Body of pancreas (tissue), 4 donors: ENCODE measurements at places on chromosomes 11 and 22. TPM values are rescaled to one million over a fixed set of nuclear protein-coding genes. Genes with fewer than 3 reads are reported as not detected.

- DNase-seq, result peak; percentile 51
These were observed 442 bp downstream of the PELI3 start for GRCh38 chr11:66467034-66467659.

- no peak for DNase-seq
These were observed 14.9 kb downstream of the SERPIND1 start for GRCh38 chr22:20788627-20789344.

DNA sequence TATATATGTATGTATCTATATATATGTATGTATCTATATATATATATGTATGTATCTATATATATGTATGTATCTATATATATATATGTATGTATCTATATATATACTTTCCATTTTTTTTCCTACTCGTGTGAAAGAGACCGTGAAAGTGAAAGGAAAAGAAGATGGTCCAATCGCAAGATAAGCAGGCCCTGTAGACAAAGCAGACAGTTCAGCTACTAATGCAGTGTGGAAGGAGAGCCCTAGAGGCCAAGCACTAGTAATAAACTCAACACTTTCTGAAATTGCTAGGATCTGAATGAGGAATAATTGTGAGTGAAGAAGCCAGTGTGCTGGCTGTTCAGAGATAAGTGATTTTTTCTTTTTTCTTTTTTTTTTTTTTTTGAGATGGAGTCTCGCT lies 47.2 kb downstream of the MCHR1 start:
- no peak for DNase-seq

DNA sequence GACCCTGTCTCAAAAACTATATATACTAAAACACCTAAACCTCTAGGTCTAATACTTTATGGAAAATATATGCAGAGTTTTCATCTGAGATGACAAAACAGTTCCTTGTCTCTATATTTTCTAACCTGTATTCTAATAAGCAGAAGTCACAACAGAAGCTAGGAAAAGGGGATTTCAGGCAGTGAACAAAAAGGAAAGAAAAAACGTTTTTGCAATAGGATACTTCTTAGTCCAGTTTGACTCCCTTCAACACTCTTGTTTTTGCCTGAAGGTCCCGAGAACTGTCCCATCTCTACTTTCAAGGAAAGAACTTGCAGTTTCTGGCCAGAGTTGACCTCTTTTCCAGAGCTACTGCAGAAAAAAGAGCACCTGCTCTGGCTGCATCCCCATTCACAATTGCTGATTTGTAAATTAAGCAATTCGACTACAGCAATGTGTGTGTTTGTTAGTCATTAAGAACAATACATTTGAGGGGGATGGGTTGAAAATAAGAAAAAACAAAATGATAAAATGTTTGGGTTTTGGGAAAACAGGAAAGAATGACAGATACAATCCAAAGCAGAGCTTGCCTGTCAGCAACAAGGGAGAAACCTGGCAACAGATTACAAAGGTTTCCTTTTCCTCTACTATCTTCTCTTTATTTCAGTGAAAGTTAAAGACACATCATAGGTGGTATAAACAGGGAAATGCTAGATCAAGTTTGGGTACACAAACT lies 160.0 kb downstream of the FCHSD2 start:
- DNase-seq, result no peak

Gene MUC5AC
- total RNA-seq, result 1.8 TPM

- no peak for DNase-seq
These were observed 55.8 kb upstream of the ARHGAP42 start for GRCh38 chr11:100631316-100631715.

- DNase-seq, result no peak
These were observed 1.1 kb downstream of the HYOU1 start for GRCh38 chr11:119055901-119056300.

Gene AIFM3
- 3.0 TPM for total RNA-seq

DNA sequence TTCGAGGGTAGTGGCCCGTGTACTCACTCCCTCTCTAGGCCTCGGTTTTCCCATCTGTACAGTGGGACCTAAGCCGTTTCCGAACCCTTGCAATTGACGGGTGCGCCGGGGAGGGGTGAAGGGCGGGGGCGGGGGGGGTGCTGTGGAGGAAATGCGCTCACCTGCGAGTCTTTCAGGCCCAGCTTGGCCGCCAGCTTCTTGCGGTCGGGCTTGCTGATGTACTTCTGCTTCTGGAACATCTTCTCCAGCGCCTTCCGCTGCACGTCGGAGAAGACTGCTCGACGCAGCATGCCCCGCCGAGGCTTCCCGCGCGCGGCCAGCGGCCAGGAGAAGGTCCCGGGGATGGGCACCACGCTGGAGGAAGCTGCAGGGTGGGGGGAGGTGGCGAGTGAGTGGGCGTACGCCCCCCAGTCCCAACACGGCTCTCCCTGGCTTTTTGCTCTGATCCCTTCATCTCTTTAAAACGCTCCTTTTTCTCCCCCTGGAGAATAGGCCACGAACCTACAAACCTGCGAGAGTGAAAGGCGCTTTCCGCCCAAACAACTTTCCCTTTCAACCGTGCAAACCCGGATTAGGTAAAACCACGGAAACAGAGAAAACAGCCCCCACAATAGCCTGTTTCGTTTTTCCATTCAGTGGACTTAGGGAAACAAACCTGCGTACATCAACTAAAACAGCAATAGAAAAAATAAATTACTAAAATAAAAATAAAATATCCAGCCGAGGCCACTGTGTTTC lies 3.2 kb downstream of the DBX1 start:
- DNase-seq, result no peak

GRCh38 chr11:113096648-113097047 lies 135.4 kb downstream of the NCAM1 start:
- DNase-seq, result no peak

- no peak for DNase-seq
These were observed 36.1 kb downstream of the LARGE1 start for GRCh38 chr22:33883961-33884808.

GRCh38 chr22:37852418-37852817 lies 3.2 kb downstream of the EIF3L start:
- no peak for DNase-seq

DNA sequence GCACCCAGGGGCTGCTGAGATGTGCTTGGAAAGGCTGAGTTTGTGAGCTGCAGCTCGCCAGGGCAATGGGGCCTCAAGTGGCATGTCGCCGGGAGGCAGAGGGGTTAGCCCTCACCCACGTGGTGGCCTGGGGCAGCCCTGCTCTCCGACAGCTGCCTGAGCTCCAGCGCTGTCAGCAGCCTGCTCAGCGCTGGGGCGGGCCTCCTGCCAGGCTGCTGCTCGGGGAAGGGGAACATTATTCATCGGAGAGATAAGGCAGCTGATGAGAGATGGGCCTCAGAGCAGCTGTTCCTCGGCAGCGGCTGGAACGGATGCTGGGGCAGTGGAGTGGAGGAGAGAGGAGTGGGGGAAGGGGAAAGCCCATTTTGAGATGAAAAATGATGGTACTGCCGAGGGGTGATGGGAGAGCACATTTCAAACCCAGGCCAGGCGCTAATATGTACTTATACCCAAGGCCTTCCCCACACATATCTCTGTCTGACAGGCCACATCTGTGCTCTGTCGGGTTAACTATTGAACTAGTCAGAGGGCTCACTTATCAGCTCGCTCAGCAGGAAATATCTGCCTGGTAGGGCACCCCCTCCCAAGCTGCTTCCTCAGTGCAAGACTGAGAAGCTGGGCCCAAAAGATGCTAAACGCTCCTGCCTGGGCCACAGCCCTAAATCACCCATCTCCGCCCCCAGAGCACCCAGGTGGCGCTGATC lies 79.5 kb downstream of the TIMP3 start:
- DNase-seq, result peak; percentile 45

Gene AQP11
- 1.6 TPM for total RNA-seq

Gene OR2AG2
- total RNA-seq, result under 0.01 TPM

GRCh38 chr11:71408826-71409225 lies 39.4 kb downstream of the DHCR7 start:
- no peak for DNase-seq

- no peak for DNase-seq
These were observed 101.1 kb downstream of the GRIK4 start for GRCh38 chr11:120612513-120613263.

GRCh38 chr11:19577976-19578619 lies 134.5 kb upstream of the NAV2 start:
- no peak for DNase-seq

DNA sequence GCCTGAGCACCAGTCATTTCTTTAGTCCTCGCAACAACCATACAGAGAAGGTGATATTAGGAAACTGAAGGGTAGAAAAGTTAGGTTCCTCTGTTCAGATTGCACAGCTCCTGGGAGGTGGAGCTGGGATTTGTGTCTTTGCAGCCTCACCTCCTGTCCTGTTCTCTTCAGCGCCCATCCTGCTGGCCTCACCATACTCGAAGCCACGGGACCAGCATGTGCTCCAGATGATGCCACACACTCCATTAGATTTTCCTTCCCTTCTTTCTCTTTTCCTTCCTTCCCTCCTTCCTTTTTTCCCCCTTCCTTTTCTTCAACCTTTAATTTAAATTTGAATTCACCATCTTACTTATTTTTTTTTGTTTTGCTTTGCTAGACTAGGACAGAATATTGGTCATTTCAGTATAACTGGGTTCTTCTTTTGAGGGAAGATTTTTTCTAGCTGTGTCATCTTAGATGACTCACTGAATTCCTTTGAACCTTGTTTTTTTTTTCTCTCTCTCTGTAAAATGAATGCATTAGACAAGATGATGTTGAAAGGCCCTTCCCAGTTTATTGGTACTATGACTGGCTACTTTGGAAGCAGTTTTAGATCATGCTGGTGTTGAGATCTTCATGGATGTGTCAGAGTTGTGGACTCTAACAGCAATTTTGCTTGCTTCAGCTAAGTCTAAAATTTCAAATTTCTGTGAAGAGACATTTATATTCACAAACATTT lies 662.5 kb upstream of the TENM4 start:
- DNase-seq, result no peak

DNA sequence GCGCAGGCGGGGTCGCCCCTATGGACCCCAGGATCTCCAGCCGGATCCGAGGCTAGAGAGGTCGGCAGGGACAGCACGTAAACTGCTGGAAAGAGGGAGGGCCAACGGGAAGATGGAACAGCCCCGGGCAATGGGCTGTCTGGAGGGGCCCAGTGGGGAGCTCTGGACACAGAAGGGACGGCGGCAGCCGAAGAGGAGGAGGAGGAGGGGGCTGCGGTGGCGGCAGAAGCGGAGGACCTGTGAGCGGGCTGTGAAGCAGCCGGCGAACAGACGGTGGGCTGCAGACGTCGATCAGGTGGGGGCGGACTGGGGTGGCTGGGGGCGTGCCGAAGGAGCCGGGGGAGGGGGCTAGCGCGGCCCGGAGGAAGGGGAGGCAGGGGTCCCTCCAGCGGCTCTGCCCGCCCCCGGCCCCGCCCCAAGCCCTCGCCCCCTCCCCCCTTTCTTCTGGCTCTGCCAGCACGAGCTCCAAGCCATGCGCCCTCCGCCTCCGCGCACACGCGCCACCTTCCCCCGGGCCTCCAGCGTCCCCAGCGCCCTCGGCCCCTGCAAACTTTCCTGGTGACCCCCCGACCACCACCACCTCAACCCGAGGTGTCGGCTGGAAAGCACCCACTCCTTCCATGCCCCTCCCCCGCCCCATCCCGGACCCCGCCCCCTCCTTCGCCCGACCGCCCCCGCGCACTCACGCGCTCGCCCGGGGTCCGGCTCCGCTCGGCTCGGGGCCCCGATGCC lies 432 bp downstream of the TNKS1BP1 start:
- peak; percentile 45 for DNase-seq
